ENCODE measurements at places on chromosomes 3 and 15. TPM values are rescaled to one million over a fixed set of nuclear protein-coding genes. Genes with fewer than 3 reads are reported as not detected.

- DNase-seq, result no peak
These were observed 22.6 kb downstream of the MKRN2 start for GRCh38 chr3:12579456-12579855.

- DNase-seq, result no peak
These were observed 6.7 kb downstream of the COLQ start for GRCh38 chr3:15514663-15515340.

Gene ARNT2
- 4.9 TPM for total RNA-seq

DNA sequence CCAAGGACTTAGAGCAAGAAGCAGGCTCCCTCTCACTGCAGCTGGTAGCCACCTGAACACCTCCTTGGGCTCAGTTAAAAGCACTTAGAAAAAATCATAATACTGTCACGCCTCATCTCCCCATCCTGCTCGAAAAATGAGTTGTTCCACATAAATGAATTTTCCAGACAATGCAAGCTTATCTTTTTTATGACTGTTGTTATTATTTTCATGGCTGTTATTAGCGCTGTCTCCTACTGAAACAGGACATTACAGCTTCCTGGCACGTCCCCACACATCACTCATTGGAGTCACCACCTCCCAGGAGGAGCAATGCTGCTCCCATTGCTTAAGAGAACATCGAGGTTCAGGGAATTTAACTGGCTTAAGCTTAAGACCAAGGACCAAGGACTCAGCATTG is 26.5 kb downstream of the CCDC33 start:
- DNase-seq, result no peak
